NCI-H2081 (cell line): ENCODE measurements at places on chromosomes 1 and 21.
A peak's percentile ranks its signal among the peaks of the same experiment; 100 is the strongest.

- no peak for DNase-seq
These were observed 36.0 kb upstream of the GUCA2B start for GRCh38 chr1:42117214-42117613.

GRCh38 chr1:72896256-72896655, 613.9 kb upstream of the NEGR1 start:
- DNase-seq, result no peak

DNA sequence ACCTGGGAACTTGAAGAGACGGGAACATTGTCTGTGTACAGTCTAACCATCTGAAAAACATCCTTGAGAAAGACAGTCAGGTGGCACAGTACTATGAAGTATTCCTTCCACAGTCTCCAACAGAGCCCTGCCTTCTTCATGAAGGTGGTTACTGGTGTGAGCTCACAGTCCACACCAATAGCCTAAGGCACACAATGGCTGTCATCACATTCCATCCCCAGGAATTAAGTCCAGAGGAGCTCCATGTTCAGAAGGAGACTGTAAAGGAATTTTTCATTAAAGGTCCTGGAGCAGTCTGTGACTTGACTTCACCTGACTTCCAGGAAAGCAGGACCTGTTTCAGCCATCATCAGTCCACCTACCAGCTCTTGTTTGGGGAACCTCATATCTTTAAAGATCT, 180.2 kb downstream of the C1orf21 start:
- DNase-seq, result no peak

- DNase-seq, result no peak
These were observed 25.7 kb downstream of the COQ8A start for GRCh38 chr1:226965581-226966440.

GRCh38 chr1:238950784-238951183, 435.6 kb upstream of the CHRM3 start:
- DNase-seq, result no peak

GRCh38 chr1:15351310-15351709, 58.4 kb upstream of the EFHD2 start:
- DNase-seq, result no peak

DNA sequence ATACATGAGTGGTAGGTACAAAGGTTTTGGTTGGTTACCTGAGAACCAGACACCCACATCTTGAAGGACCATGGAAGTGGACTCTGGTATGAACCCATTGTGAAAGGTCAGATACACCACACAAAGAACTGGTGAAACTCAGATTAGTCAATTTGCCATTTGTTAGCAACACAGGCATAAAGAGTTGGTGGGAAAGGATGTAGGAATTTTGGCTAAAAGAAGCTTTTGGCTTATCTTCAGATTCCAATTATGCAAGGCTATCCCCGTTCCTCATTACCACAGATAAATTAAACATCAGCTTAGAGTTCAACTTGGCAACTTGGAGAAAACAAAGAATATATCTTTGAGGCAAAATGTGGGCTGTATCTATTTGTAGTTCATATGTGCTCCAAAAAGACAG, 87.0 kb upstream of the IRF2BP2 start:
- no peak for DNase-seq

- DNase-seq, result no peak
These were observed 248.7 kb downstream of the NPHP4 start for GRCh38 chr1:5743435-5744095.

GRCh38 chr1:56466538-56466937, 112.8 kb downstream of the PLPP3 start:
- no peak for DNase-seq

DNA sequence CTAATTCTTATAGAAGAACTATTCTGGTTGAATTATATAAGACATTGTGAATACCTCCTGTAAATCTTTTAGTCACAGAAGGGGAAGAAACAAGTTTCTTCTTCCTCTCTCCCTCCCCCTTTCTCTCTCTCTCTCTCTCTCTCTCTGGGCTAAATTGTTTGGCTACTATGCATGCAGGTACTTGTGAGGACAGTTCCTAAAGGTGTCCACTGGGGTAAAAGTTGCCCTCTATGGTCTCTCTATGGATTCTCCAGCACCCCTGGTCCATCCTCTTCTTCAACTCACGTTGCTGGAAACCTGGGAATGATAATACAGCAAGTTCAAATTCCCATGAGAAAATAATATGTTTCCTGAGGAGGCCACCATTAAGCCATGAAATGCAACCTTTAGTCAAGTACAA, 5.8 kb downstream of the OR6K3 start:
- DNase-seq, result no peak

DNA sequence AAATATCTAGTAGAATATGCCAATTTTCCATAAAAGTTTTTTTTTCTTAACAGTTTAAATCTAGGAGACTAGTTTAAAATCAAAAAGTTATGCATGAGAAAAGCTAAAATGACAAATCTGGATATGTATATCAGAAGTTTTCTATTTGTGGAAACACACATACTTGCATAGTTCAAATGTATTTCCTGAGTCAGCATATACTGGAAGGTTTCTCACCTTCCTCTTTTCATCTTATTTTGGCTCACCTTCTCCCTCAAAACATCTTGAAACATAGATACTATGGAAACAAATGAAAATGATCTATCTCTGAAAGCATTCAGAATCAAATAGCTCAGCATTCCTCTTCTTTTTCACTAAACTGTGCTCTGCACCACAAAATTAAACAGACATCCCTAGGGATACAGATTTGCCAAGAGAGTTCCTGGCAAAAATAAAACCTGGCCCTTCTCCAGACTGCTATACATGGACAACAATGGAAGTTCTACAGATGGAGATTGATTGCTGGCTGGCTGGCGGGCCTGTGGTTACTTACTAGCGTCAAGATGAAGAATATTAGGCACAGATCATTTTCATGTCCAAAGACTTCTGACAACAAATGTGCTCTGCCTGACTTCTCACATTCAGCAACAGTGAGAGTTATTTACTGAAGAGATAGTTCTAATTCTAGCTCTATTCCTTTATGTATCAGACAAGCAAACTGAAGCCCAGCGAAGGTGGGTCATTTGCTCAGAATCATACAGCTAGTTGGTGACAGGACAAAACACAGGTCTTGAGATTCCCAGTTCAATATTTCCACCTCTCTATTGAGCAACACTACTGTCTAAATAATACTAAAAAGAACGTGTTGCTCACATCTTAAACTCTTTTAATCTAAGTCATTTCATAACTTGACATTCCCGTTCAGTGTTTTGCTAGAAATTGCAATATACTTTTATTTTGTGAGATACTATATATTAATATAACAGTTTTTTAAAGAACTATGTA, 26.6 kb downstream of the DIPK1A start:
- DNase-seq, result peak; percentile 46

GRCh38 chr1:38958967-38959366, 17.3 kb upstream of the RHBDL2 start:
- no peak for DNase-seq

DNA sequence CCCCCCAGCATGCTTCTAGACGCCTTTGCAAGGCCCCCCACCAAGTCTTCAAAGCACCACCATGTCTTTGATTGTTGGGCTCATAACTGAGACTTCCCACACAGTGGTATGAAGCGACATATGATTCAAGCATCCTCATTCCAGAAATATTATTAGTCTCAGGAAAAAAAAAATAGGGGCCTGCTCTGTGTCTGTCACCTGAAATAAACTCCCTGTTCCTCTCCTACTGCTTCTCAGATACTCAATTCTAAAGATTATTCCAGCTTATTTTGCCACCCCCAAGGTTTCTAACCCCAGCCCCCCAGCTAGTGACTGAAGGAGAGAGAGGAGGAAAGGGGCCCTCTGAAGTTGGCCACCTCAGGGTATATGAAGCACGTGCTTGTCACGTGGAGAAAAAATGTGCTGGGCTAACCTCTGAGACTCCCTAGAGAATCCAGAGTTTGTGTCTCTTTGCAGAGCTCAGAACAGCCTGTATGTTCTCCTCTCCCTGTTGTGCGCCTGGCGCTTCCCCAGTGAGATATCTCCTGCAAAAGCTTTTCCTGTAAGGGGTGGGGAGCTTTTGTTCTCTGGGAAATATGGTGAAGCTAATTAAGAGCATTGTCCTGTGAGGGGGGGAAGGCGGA, 35.9 kb upstream of the RASAL2 start:
- no peak for DNase-seq

GRCh38 chr1:158149577-158150269, 31.0 kb upstream of the CD1D start:
- peak; percentile 56 for DNase-seq

DNA sequence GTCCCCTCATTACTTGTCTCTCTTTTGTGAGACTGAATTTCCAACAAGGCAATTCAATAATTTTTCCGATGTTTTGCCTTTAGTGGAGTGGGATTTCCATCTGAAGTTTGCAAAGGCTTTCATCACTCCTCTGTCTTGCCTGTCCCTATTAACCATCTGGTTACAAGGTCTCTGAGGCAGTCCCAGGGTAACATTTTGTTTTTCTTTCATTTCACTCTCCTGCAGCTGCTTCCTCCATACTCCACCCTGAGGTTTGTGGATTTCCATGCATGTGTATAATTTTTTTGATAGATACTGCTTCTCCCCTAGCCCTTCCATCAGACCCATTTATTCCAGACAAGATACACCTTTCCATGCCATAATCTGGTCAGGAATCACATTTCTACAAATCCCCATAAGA, 366.8 kb downstream of the PTBP2 start:
- DNase-seq, result no peak

DNA sequence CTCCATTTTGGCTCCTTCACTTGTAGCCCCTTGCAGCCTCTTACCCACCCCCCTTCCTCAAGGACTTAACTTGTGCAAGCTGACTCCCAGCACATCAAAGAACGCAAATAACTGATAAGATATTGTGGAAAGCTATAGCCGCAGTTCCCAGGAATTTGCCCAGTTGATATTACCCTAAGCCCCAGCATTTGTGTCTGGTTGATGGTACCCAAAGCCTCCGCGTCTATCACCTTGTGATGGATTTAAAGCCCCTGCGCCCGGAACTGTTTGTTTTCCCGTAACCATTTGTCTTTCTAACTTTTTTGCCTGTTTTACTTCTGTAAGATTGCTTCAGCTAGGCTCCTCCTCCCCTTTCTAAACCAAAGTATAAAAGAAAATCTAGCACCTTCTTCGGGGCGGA, 5.9 kb downstream of the YARS1 start:
- no peak for DNase-seq

DNA sequence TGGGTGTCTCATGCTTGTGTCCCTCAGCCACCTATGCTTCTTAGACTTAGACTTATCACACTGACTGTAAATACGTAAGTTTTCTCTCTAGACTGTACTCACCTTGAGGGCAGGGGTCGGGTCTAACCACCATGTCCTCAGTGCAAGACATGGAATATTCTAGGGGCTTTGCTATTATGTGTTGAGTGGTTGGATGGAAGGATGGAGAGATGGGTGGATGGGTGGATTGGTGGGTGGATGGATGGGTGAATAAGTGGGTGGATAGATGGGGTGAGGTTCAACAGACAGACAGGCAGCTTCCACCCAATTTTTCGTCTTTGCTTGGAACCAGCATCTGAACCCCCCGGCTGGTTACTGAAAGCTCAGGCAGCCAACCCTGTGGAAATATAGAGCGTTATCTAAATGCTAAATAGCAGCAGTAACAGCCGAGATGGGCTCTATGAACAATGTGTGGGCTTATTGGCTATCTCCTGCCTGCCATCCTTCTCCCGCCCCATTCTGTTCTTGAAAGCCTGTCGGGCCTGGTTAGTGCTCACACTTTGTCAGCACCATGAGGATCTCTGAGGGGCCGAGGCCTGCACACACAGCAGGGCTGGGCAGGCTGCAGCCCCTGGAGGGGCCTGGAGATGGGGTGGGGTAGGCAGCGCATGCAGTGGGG, 130.7 kb downstream of the ACTL8 start:
- DNase-seq, result no peak

DNA sequence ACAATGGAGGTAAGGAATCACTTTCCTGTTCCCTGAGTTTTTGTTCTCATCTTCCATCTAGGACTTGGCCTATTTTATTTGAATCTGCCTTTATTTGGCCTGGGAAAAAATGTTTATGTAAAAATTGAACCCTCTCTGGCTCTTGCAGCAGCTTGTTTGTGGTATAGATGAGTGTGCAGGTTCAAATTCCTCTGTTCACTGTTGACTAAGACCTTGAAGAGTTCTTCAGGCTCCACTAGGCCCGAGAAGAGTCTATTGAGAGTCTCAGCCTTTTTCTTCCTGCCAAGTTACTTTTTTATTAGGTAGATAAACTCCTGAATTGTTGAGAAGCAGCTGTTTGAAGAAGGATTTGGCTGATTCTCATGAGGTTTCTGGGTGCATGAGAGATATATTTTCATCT, 248.8 kb upstream of the ADGRL2 start:
- no peak for DNase-seq
